ENCODE measurements at places on chromosomes 11 and 22. TPM values are rescaled to one million over a fixed set of nuclear protein-coding genes. Genes with fewer than 3 reads are reported as not detected.

Gene APOA5
- total RNA-seq: not detected

Gene MGAT3
- total RNA-seq: 0.23 TPM

Gene PATE4
- total RNA-seq: not detected

Gene FOSL1
- total RNA-seq: 5.3 TPM

Gene C22orf31
- total RNA-seq: not detected

Gene C1QTNF4
- 0.08 TPM for total RNA-seq

Gene OR51V1
- total RNA-seq: not detected

Gene SMIM35
- total RNA-seq: not detected

Gene TSSK2
- total RNA-seq: under 0.01 TPM

Gene APLNR
- total RNA-seq: 0.35 TPM

Gene TMEM86A
- total RNA-seq: 0.47 TPM

Gene OR56A3
- total RNA-seq: not detected

Gene MS4A6E
- not detected for total RNA-seq

Gene OMP
- 0.38 TPM for total RNA-seq

Gene TH
- not detected for total RNA-seq

Gene PDGFD
- total RNA-seq: 61.0 TPM

Gene GTSE1
- total RNA-seq: not detected

Gene IL17REL
- not detected for total RNA-seq

Gene GNAZ
- 1.3 TPM for total RNA-seq

Gene JAML
- total RNA-seq: not detected

Gene DAGLA
- total RNA-seq: 0.98 TPM

Gene SIK2
- 4.3 TPM for total RNA-seq

Gene KRTAP5-5
- total RNA-seq: not detected

Gene CCS
- 62.0 TPM for total RNA-seq

Gene FXYD6
- total RNA-seq: not detected

Gene SHISA8
- not detected for total RNA-seq

Gene NOX4
- 0.23 TPM for total RNA-seq

Gene TIGD3
- total RNA-seq: 0.15 TPM

Gene NRGN
- 0.30 TPM for total RNA-seq

Gene SERPING1
- total RNA-seq: 8.2 TPM

Gene MS4A12
- total RNA-seq: not detected

Gene APOBEC3B
- total RNA-seq: 0.82 TPM

Gene DLAT
- 27.7 TPM for total RNA-seq

Gene MMP11
- 11.0 TPM for total RNA-seq

Gene RIMBP3B
- not detected for total RNA-seq

Gene APOA4
- total RNA-seq: not detected

Gene KRTAP5-8
- total RNA-seq: not detected

Gene BTBD18
- total RNA-seq: not detected

Gene NCAM1
- total RNA-seq: 0.30 TPM

Gene SNX32
- total RNA-seq: 4.3 TPM

Gene AP5B1
- 1.9 TPM for total RNA-seq

Gene F2
- not detected for total RNA-seq

Gene LAYN
- total RNA-seq: 6.5 TPM

Gene SPA17
- total RNA-seq: 7.8 TPM

Gene TMEM121B
- total RNA-seq: 0.08 TPM

Gene PNPLA5
- total RNA-seq: not detected

Gene OR4D5
- not detected for total RNA-seq

Gene PYGM
- total RNA-seq: 0.68 TPM

Gene PSMD13
- 196 TPM for total RNA-seq

Gene UCP3
- 0.12 TPM for total RNA-seq

Gene PLEKHA7
- total RNA-seq: not detected

Gene OR10D3
- total RNA-seq: not detected

Gene API5
- total RNA-seq: 39.1 TPM
